ENCODE measurements at places on chromosomes 5 and 9.

DNA sequence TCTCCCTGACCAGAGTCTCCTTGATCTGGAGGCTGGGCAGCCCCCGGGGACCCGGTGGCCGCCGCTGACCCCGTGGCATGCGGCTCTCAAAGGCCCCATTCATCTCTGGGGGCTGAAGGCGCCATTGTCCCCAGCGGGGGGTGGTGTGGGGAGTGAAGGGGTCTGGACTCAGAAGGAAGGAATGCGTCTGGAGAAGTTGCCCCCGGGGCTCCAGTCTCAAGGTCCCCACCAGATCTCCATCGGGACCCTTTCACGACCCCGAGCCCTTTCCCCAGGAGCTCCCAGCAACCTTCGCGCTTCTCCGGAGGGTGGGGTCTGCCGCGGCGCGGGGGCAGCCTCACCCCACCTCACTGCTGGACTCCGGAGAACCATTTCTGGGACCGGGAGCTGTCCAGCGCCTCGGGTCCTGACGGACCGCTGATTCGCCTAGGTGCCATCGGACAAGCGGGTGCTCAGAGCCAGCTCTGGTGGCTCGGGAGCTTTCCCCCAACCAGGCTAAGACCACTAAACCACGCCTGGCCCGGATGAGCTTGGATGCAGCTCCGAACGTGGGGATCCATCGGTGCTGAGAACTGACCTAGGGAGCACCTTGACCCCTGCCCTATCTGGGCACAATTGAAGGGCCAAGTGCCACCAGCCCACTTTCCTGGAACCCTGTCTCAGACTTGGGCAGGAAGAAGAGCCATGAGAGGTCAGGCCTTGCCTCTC lies 5.1 kb upstream of the PCDH1 start:
- no peak for DNase-seq

- DNase-seq: no peak
These were observed 39.7 kb downstream of the SLC6A7 start for GRCh38 chr5:150229571-150229970.

DNA sequence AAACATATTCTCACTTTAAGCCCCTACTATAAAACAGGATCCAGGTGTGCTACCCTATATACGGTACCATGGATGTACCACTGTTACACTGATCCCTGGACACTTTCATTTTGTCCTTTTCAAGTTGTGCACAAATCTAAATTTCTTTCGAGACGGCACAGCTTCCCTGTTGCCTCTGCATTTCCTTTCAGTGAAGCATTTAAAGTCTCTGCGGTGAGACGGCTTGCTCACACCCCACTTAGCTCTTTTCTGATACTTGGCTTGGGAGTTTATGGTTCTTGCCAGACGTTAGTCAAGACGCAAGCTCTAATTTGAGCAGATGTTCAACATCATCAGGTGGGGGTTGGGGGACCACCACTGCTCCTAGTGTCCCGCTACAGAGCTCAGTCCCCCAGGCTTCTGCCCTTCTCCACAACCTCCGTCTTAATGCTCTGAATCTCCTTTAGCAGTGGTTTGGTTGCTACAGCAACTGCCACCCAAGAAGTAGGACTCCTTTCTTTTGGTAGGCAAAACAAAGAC lies 15.8 kb downstream of the F2RL2 start:
- no peak for DNase-seq

- no peak for DNase-seq
These were observed 33.5 kb downstream of the OR1J1 start for GRCh38 chr9:122444041-122444733.

- no peak for DNase-seq
These were observed 250.9 kb upstream of the ZNF608 start for GRCh38 chr5:124997186-124997893.

DNA sequence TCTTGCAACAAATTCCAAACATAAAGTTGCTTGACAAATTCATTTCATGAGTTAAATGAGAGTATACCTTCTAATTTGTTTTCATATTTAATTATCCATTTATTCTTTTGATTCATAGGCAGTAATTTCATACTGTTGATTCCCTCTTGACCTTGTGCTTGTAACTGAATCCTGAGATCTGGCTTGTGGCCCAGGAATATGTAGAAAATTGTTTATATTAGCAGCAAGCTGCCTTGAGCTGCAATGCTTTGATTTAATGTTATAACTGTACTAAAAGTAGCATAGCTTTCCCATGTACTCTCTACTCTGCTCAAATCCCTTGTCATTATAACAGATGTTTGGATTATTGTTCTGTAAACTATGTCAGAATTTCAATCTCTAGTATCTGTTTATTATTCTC lies 780.7 kb downstream of the NR2F1-AS1 start:
- DNase-seq: no peak

- no peak for DNase-seq
These were observed 745.3 kb upstream of the CHD1 start for GRCh38 chr5:99674101-99674500.

- DNase-seq: no peak
These were observed 36.4 kb downstream of the UNC13B start for GRCh38 chr9:35198191-35198590.

DNA sequence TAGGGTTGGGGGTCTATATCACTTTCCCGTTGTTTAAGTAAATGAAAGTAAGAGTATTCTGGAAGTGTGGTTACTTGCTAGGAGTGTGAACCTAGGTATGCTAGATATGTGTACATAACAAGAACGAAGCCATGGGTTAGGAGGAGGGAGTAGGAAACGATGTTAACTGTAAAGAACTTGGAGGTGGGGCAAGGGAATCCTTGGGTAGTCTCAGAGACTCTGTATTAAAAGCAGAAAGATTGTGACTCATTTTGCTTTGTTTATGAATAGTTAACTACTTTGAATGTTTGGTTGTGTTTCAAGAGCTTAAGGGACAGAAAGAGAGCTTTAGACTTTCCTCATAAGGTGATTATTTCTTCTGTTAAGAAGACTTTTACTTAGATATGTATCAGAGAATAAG lies 59.9 kb downstream of the TMEM252 start:
- no peak for DNase-seq

All from left renal pelvis (tissue), 4 donors.